Right ventricle myocardium inferior (tissue), 1 donor: ENCODE measurements at places on chromosomes 2 and 18. TPM values are rescaled to one million over a fixed set of nuclear protein-coding genes. Genes with fewer than 3 reads are reported as not detected.

Gene ZSWIM2
- total RNA-seq = not detected

Gene FOSL2
- 48.5 TPM for total RNA-seq

Gene TRIB2
- total RNA-seq = 33.4 TPM

Gene PLGLB1
- 1.4 TPM for total RNA-seq

Gene APOB
- 12.5 TPM for total RNA-seq

Gene SLC9A2
- total RNA-seq = 0.14 TPM

Gene CROCC2
- not detected for total RNA-seq

Gene CKAP2L
- 1.3 TPM for total RNA-seq

Gene IL1R1
- 26.6 TPM for total RNA-seq

DNA sequence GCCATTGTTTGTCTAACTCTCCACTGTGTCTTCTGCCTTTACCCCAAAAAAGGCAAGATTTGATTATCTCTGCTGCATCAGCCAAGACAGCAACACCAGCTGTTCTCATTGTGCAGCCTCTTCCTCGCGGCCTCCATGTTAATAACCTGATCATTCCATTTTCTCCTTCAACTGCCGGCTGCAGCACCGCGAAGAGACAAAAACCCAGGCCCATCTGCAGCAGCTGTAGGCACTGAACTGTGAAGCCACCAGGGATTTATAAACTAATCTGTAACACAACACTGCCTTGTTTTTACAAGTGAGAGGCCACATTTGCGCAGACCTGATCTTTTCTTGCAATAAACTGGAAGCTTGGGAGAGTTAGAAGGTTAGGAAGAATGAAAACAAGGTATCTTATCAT is 147.8 kb downstream of the SATB2 start:
- DNase-seq = no peak

DNA sequence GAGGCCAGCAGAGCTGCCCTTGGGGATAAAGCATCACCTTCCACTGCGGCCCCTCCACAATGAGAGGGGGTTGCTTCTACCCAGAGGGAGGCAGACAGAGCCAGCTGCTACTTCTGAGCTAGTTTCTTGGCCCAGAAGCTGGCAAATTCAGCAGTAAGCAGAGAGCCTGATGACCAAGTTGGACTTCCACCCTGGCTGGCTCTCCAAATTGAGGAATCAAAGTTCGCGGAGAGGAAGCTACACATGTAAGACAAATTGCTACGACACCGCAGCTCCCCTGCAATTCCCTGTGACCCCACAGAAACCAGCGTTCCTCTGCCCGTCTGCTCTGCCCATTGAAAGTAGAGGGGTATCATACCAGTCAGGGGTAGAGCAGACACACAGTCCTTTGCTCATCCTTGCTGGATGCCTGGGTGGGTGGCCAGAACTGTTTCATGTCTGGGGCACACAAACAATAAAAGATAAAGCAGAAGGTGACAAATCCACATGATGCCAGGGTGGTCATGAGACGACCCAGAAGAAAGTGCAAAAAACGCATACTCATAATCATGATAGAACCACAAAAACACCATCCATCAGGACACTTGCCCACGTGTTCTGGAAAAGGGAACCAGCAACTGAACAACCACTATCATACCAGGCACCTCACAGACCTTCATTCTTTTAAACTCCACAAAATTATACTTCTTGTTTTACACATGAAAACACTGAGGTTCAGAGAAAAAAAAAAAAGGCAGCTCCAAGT is 5.4 kb downstream of the TFCP2L1 start:
- no peak for DNase-seq

DNA sequence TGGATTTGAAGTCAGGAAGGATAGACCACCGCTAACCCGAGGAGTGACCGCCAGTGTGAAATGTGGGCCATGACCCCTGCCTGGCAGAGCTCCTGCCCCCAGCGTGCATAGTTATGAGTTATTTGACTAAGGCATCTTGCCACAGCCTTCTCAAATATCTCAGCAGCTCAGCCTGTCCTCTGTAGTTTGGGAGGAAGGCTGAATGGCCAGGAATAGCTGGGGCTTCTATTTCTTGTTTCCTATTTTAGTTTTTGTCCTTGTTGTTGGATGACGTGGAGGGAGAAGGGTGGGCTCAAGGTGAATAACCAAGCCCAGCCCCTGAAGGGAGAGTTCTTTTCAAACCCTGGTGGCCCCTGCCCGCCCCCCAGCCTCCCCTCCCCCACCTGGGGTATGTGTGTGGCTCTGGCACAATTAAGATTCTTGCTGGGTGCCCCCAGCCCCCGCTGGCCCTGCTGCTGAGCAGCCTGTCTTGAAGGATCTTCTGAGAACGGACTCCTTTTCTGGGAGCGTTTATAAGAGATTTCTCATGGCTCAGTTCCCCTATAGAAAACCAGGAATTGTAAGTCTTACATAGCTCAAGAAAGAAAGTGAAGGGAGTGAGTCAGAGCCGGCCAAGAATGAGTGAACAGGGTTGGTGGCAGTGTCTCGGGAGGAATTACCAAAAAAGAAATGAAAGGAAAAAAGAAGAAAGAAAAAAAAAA is 157.4 kb downstream of the GLI2 start:
- DNase-seq = peak; percentile 23

DNA sequence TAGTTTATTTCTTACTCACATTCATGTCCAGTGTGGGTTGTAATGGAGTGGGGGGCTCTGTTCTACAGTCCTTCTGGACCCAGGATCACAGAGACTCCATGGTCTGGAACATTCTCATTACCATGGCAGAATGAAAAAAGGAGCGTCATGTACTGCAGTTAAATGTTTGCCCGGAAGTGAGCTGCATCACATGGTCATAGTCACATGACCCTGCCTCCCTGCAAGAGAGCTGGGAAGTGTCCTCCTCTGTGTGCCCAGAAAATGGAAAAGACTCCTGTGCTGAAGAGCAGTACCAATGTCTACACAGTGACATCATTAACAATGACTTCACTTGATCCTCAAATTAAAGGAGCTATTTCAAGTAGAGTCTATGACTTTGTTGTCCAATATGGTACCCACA is 74.0 kb upstream of the ZBTB14 start:
- no peak for DNase-seq

DNA sequence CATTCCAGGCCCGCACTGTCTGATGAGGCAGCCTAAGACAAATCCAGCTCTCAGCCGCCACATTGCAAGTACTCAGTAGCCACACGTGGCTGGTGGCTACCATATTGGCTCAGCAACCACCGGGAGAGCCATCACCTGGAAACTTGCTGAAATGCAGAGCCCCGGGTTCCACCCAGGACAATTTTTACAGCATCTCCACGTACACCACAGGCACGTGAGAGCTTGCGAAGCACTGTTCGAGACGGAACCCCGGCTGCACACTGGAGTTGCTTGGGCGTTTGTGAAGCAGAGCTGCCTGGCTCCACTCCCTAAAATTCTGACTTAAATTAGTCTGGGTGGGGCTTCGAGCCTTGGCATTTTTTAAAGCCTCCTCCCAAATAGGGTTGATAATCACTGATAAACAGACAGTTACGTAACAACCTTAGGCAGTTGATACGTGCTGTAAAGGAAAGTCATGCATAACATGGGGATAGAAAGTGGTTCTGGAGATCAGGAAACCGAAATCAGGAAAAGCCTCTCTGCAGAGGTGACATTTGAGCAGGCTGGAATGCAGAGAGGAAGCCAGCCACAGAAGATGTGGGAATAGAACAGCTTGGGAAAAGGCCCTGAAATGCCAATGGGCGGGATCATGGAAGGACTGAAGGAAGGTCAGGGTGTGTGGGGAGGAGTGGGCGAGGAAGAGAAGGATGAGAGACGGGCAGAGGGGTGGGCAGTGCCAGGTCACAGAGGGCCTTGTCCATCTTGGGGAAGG is 6.2 kb downstream of the ASAP2 start:
- no peak for DNase-seq

GRCh38 chr2:66649006-66649405 is 214.1 kb downstream of the MEIS1 start:
- DNase-seq = no peak

DNA sequence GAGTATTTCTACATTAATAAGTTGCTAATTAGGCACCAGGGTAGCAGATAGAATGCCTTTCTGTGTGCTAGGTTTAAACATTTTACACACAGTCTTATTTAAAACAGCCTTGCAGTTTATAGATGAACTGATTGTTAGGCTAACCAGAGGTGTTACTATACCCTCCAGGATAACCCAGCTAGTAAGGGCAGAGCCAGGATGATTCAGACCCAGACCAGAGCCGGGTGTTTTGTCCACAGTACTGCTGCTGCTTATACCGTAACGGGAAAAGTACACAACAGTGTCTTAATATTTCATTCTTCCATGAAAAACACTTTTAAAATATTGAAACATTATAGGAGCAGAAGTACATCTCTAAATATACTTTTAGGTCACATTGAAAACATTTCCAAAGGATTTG is 82.7 kb downstream of the MALT1 start:
- no peak for DNase-seq

DNA sequence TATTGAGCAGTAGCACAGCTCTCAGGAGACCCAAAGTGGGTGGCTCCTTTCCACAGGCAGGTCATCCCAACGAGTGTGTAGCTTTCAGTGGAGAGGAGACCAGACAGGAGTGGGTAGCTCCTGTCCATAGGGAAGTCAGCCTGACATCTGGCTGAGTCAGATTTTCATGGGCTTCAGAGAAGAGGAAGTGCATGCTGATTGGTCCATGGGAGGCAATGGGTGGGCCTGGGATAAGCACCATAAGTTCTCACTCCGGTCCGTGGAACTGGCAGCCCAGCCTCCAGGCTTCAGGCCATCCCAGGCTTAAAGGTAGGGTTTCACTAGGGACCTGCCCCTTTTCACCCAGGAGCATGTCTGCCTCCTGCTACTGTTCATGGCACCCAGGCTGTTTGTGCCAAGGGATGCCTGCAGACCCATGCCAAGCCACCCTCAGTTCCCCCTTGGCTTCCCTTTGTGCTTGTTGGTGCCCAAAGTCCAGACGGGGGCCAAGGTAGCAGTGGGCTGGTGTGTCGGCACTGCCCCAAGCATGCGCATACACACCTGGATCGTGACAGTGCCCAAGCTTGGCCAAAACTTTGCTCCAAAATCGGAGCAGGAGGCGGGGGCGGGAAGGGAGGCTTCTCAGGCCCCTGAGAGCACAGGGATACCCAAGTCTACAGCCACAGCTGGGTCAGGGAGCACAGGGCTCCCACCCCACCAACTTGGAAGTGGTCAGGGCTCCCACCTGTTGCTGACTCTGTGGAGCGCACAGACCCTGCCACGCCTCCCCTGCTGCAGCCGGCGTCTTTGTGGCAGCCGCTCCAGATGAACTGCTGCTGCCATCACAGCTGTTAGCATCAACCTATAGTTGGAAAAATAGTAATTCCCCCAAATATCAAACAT is 26.4 kb downstream of the MARCHF7 start:
- no peak for DNase-seq

GRCh38 chr2:9944330-9944758 is 7.1 kb upstream of the GRHL1 start:
- no peak for DNase-seq
